ENCODE measurements at places on chromosomes 12 and 14. TPM values are rescaled to one million over a fixed set of nuclear protein-coding genes. Genes with fewer than 3 reads are reported as not detected.

DNA sequence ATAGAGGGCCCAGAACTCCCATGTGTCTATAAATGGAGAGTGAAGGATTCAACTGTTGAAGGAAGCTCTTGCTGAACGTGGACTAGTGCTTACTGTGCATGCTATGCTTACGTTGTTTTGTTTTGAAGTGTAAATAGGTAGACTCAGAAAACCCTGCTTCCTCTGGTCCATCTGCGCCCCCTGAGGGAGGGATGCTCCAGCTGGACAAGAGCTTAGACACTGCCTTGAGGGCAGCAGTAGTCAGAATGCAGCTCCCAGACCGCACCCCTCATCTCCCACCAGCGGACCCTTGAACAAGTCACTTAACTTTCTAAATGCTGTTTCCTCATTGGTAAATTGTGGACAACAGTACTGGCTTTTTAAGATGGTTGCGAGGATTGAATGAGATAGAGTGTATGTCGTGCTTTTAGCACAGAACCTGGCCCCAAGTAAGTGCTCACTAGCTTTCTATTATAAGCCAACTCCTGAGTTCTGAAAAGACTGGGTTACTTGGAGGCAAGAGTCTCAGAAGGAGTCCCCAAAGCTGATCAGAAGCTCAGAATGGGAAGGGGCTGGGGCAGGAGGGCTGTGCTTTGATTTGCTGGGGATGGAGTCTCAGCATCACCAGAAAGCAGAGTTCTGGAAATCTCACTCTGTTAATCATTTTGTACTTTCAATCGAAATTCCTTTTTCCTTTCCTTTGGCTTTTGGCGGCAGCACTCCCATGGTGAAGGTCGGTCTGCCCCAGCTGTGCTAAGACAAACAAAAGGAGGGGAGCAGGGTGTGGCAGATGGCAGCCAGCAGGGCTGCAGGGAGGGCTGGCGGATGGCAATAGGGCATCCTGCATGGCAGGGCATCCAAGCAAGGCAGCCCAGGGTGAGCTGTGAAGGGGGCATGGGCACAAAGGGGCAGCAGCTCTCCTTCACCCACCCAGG is 15.6 kb downstream of the AGAP2 start:
- no peak overlapping the region for H3K4me3 ChIP-seq
- no peaks in the 10 kb centered on the region for H3K27me3 ChIP-seq
- no peak for DNase-seq
- H3K4me1 ChIP-seq, result peaks cover 19% of the 10 kb centered on the region
- peaks cover 50% of the 10 kb centered on the region for H3K36me3 ChIP-seq

DNA sequence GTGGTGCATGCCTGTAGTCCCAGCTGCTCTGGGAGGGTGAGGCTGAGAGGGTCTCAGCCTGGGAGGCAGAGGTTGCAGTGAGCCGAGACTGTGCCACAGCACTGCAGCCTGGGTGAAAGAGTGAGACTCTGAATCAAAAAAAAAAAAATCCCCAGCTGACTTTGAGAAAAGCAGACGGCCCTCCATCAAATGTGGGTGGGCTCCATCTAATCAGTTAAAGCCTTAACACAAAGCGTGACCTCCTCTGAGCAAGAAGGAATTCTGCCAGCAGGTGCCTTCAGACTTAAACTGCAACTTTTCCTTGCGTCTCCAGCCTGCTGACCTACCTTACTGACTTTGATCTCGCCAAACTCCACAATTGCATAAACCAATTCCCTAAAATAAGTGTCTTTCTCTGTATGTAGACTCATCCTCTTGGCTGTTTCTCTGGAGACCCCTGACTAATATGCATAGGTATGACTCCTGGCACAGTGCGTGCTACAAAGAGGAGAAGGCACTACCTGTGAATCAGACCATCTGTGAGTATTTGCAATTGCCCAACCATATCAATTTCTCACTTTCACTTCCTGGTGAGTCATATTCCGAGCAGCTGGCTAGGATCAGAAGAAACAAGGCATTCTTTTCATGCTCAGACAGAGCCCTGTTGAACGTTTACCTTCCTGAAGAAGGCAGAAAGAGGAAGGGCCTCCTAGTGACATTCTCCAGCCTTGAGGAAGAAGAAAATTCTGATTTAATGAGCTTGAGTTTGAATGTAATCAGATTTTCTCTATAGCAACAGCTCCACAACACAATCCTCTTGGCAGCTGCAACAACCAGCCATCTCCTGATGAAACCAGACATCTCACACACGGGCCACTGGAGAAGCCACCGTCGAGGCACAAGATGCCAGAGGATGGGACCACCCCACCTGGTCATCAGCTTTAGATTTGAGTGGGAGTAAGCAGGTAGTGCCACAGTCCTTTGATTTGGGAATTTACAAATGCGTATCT is 54.3 kb downstream of the CLMN start:
- peak overlapping the region; percentile 72 for H3K27ac ChIP-seq
- no peak overlapping the region for H3K4me3 ChIP-seq
- peaks cover 53% of the 10 kb centered on the region for H3K4me1 ChIP-seq
- H3K27me3 ChIP-seq, result no peaks in the 10 kb centered on the region

DNA sequence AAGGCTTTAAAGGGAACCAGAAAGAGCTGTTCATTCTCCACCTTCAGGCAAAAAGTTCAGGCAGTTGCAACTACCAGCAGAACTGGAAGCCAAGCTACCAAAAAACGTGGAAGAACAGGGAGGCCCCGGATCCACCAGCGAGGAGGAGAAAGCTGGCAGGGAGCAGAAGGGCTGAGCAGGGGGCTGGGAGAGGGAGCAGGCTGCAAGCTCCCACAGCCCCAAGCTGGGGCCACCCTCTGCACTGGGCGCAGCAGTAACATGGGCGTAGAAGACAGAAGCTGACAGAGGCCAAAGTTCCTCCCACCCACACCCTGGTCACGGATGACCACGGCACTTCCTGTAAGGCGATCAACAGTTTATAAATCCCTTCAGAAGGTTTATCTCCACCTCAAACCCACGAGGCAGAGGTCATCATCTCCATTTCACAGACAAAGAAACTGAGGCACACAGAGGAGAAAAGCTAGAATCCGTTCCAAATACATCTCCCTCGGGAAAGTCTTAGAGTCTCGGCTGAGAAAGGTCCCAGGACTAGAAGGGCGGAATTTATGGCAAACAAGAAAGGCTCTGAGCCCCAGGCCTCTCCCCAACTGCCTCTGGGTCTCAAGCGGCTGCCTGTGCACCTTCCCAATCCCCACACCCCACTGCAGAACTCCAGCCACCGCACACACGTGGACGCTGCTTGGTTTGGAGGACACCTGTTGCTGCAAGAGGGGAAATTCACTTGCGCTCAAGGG is 1.8 kb downstream of the CCDC85C start:
- H3K27ac ChIP-seq, result peak overlapping the region; percentile 76
- H3K4me1 ChIP-seq, result peaks cover 65% of the 10 kb centered on the region
- H3K4me3 ChIP-seq, result peak overlapping the region; percentile 87
- peaks cover 3% of the 10 kb centered on the region for H3K27me3 ChIP-seq
- DNase-seq, result peak; percentile 77
- no peaks in the 10 kb centered on the region for H3K36me3 ChIP-seq

DNA sequence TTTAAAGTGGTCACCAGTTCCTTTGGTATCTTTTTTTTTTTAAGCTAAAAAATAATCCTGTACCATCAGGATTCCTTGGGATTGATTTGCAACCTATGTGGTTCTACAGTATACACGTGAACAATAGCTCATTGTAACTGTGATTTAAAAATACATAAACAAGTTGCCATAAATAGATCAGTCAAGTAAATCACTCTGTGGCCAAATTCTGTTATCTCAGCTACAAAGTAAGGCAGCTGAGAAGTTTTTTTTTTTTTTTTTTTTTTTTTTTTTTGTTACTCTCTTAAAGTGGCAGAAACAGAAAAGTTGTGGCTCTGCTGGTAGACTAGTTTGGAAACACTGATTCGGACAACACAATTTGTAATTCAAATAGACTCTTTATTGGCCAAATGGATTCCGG is 104.5 kb downstream of the PRICKLE1 start:
- H3K27ac ChIP-seq, result no peak overlapping the region
- H3K27me3 ChIP-seq, result no peaks in the 10 kb centered on the region
- no peak for DNase-seq
- peaks cover 22% of the 10 kb centered on the region for H3K4me1 ChIP-seq
- no peaks in the 10 kb centered on the region for H3K36me3 ChIP-seq

DNA sequence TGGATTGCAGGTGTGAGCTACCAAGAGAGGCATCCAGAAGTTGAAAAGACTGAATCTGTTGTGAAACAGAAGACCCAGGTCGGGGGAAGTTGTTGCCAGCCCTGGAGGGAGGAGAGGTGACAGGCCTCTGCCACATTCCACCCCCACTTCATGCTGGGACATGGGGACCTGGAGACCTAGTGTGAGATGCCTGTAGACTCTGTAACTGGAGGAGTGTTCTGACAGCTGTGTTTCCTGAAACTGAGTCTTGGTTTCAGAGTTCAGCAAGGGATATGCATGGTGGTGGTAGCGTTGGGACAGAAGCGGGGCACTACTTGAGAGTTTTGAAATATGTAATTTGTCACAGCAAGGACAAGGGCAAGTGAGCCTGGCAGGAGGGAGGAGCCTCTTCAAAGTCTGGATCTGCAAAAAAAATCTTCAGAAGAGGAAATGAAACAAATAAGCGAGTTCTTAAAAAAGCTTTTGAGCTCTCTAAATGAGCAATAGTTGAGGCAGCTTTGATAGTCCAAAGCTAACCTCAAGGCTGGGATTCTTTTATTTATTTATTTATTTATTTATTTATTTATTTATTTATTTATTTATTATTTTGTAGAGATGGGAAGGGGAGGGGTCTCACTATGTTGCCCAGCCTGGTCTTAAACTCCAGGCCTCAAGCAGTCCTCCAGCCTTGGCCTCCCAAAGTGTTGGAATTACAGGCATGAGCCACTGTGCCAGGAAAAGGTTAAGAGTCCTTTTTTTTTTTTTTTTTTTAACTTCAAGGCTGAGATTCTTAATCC is 58.9 kb upstream of the EEA1 start:
- H3K36me3 ChIP-seq, result no peaks in the 10 kb centered on the region
- H3K4me3 ChIP-seq, result no peak overlapping the region
- DNase-seq, result peak; percentile 46
- no peaks in the 10 kb centered on the region for H3K27me3 ChIP-seq

GRCh38 chr12:2129076-2129475 is 76.3 kb downstream of the CACNA1C start:
- no peaks in the 10 kb centered on the region for H3K27me3 ChIP-seq
- no peaks in the 10 kb centered on the region for H3K36me3 ChIP-seq
- DNase-seq, result no peak
- H3K4me3 ChIP-seq, result no peak overlapping the region
- H3K4me1 ChIP-seq, result no peaks in the 10 kb centered on the region

Gene SDR9C7
- not detected for total RNA-seq
